ENCODE measurements at places on chromosomes 11 and 22.

- peak; percentile 22 for DNase-seq
Measured at GRCh38 chr11:128745311-128746136, 51.7 kb downstream of the FLI1 start.

DNA sequence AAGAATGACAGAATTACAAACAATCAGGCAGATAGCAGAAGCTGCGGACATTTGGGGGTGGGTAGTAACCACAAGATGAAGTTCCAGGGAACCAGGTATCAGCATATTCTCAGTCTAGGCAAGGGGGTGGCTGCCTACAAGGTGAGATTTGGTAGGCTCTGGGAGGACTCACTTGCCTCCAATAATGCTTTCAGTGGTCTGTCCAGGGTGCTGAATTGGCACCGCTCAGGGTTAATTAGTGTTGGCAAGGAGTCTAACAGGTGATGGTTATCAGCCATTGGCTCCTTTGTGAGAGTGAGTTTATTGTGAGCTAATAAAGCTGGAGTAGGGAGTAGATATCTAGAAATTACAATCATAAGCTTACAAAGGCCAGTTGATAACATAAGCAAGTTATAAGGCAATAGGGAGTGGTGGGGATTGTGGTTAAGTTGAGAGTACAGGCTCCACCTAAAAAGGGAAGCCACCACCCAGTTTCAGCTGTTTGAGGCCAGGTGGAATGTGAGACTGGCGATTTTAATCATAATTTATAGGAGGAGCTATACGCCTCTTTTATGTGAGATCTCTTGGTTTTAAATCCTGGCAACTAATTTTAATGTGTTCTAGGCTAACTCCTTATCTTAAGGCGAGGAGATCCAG lies 320.5 kb downstream of the MIAT start:
- no peak for DNase-seq

GRCh38 chr11:73977856-73978519 lies 4.7 kb downstream of the UCP2 start:
- no peak for DNase-seq

DNA sequence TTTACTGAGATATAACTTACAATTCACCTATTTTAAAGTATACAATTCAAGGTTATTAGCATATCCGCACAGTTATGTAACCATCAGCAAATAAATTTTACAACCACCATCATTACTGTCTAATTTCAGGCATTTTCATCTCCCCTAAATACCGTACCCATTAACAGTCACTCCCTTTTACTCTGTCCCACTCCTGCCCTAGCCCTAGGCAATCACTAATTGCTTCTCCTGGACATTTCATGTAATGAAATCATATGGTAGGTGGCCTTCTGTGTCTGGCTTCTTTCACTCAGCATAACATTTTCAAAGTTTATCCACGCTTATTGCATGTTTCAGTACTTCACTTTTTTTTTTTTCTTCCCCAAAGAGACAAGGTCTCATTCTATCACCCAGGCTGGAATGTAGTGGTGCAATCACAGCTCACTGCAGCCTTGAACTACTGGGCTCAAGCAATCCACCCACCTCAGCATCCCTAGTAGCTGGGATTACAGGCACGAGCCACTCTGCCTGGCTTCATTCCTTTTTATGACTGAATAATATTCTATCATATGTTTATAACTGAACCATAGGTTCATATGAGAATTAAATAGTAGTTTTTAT lies 61.4 kb upstream of the CHRM4 start:
- DNase-seq, result no peak

DNA sequence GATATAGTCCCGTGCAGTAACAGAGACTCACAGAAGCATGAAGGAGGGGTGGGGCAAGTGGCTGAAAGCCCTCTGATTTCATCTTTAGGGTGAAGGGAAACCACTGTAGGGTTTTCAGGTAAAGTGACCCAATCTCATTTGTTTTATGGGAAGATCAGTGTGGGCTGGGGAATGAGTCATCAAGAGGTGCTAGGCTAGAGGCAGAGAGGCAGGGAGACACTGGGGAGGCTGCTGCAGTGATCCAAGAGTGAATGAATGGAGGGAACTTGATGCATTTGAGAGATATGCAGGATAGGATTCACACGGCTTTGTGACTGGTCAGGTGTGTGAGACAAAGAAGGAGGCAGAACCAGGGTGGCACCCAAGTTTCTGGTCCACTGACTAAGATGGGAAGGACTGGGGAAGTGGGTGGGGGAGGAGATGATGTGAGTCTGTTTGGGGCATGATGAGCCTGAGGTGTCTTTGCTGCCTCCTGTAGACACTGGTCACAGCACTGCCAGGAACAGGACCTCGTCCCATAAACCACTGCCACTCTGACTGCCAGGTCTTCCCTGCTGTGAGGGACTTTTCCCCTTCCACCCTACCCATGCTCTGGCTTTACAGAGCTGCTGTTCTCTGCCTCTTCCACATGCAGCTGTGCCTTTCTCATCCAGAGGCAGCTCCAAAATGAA lies 239.0 kb downstream of the TENM4 start:
- DNase-seq, result no peak

- peak; percentile 32 for DNase-seq
Measured at GRCh38 chr11:34620820-34621792, at the start of gene EHF. EHF (plus strand) TSS chr11:34621093; CDS start chr11:34642631, 21,538 bp downstream.

- DNase-seq, result no peak
Measured at GRCh38 chr22:50339945-50340879, 2.9 kb upstream of the PPP6R2 start.

DNA sequence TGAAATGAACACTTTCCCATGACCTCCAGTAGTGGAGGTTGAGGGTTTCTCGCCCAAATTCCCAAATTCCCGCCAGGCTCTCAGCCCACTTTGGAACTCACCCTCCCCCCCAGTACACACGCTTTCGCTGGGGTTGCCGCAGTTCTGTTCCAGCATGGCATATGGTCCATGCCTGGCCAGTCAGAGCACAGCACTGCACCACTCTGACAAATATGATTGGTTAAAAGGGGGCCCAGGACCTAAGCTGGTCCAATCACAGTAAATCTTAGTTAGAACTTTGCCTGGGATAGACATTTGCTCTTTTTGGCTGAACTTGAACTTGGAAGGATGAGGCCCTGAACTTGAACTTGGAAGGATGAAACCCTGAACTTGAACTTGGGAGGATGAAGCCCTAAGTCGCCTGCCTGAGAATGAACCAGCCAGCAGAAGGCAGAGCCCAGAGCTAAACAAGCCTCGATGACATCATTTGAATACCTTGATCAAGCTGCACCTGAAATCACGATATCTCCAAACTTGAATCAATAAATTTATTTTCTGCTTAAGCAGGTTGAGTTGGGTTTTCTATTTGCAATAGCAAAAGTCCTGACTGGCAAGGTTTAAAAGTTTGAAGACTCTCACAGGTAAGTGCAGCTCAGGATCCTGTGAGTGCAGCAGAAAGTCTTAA lies 12.6 kb upstream of the SSTR3 start:
- DNase-seq, result no peak

GRCh38 chr11:128502726-128503125 lies 84.6 kb downstream of the ETS1 start:
- peak; percentile 64 for DNase-seq

DNA sequence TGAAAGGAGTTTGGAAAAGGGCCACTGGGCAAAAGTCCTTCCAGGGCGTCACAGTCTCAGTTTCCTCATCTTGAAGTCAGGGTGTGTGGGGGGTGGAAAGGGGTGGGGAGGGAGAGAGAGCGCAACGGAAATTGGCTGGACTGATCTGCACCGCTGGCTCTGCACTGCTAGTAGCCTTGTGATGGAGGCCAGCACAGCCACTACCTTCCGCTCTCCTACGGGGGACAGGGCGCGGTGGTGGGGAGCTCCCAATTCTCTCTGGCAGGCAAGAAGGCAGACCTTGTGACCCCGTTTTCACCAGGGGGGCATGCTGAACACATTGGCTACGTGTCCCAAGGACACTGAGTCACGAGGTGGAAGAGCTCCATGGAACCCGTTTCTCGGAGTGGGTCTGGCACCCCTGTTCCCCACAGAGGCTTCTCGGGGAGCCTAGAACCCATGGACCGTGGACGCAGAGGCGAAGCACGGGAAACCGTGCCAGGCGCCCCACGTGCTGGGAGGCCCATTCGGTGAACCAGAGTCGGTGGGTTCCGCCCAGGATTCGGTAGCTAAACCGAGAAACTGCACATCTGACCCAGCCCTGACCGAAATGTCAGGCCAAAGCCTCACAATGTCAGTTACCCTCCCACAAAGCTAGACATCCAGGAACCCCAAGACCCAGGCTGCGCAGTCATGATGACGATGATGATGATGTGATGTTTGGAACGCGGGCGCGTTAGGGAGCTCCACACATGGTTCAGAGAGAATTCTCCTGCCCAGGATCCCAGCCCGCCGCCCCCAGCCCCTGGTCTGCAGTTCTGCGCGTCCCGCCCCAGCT lies 28.3 kb upstream of the WNT11 start:
- peak; percentile 46 for DNase-seq

GRCh38 chr11:59769828-59770227 lies 14.7 kb downstream of the STX3 start:
- no peak for DNase-seq

DNA sequence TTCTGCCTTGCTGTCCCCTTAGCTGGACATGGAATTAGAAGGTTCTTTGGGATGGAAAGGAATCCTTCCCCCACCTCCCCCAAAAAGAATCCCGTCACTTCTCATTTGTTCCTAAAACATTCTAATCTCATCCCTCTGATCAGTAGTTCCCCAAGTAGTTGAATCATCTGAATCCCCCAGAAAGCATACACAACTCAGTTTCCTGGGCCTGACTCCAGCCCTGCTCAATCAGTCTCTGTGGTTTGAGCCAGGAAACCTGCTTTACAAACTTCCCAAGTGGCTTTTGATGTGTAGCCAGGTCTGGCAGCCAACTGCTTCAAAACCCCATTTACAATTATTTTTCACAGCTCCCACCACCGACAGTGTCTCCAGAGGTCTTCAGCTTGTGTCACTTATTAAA lies 20.2 kb downstream of the C22orf31 start:
- DNase-seq, result no peak

DNA sequence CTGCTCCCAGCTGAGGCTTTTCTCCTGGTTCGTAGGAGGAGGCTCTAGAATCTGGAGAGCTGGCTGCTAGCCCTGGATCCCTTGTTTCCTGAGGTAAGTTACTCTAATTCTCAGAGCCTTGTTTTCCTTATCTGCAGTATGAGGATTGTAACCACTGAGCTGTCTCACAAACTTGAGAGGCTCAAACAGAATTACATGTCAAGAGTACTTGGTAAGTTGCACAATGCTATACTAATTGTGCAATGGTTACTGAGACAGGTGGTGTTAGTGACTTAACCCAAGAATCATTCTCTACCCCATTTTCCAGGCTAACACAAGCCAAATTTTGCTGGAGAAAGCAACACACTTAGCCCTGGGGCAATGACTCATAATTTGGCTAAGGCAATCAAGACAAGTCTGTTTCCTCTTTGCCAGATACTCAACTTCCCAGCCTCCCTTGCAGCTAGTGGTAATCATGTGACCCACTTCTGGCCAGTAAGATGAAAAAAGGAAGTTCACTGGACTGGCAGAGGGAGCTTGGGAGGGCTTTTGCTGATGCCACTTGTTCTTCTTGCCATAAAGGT lies 348.0 kb downstream of the TENM4 start:
- DNase-seq, result no peak

DNA sequence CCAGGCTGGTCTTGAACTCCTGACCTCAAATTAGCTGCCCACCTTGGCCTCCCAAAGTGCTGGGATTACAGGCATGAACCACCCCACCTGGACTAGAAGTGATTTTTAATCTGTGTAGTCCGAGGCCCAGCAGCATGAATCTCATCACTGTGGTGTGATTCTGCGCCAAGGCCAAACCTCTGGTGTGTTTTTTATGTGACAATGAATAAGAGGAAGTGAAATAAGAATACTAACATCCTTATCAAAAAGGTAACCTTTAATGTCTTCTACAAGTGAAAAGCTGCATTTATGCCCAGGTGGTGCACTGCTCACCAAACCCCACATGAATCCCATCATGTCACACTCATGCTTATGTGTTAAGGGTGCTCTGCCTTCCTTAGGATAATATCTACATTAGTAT lies 77.1 kb upstream of the OR9Q1 start:
- no peak for DNase-seq

- DNase-seq, result peak; percentile 80
Measured at GRCh38 chr22:29470159-29470855, 9.7 kb upstream of the NEFH start.

GRCh38 chr11:78993802-78994430 lies 419.3 kb upstream of the NARS2 start:
- no peak for DNase-seq

DNA sequence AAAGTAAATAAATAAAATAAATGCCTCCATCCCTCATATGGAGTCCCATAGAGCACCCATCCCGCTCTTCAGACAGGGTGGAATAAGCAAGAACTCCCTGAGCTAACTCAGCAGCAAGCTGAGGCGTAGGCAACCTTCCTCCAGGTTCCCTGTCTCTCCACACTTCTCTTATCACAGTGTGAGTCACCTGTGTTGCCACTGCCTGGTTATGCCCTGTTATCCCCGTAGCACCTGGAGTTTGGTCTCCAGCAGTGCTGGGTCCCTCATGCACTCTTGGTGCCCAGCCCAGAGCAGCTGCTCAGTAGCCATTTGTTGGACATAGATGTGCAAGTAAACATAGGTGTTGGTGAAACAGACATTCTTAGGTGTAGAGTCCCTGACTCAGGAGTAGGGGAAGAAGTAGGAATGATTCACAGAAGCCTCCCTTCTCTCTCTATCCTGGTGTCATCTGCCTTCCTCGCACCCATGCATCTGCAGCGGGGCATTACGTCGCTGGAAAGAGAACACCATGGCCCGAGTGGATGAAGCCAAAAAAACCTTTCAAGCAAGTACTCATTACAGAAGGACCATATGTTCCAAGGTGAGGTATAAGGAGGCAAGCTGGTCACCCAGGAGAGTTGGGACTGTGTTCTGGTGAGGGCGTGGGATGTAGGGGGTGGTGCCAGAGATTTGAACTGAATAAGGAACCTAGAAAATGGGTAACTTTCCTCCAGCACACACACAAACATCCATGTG lies 56.0 kb downstream of the PISD start:
- DNase-seq, result peak; percentile 56

GRCh38 chr22:21009638-21010425 lies 5.1 kb upstream of the P2RX6 start:
- peak; percentile 88 for DNase-seq

- DNase-seq, result peak; percentile 3
Measured at GRCh38 chr22:46511151-46512038, 26.0 kb downstream of the CELSR1 start.

GRCh38 chr11:70432065-70432464 lies 33.7 kb downstream of the CTTN start:
- no peak for DNase-seq

All from hepatocyte (in vitro differentiated cells).